ENCODE measurements at places on chromosomes 4 and X. TPM values are rescaled to one million over a fixed set of nuclear protein-coding genes. Genes with fewer than 3 reads are reported as not detected.

Gene TLL1
- 39.2 TPM for total RNA-seq

DNA sequence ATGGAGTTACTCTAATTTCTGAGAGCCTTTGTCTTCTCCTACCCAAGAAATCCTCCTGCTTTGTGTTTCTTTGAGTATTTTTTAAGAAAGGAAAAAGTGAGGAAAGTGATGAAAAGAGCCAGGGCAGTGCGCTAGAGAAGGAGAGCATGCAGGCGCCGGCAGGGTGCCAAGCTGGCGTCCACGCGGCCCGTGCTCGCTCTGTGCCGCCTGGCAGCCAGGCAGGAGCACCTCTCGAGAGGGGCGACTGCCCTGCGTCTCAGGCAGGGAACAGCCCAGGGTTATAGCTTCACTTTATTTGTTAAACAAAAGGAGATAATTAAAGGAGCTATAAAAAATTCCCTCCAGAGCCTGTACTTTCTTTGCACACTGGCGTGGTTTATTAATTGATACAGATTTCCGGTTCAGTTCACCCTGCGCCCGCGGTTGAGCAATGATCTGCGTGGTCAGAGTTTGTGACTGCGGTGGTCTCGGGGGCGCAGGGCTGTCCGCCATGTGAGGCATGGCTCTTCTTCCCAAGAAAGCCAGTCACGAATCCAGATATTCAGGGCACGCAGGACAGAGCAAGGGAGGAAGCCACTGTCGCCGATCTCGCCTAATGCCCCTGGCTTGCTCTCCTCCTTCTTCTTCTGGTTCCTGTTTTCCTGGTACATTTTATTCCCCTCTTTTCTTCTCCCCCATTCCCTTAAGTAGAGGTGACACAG is 110.8 kb upstream of the PAQR3 start:
- no peak for DNase-seq

DNA sequence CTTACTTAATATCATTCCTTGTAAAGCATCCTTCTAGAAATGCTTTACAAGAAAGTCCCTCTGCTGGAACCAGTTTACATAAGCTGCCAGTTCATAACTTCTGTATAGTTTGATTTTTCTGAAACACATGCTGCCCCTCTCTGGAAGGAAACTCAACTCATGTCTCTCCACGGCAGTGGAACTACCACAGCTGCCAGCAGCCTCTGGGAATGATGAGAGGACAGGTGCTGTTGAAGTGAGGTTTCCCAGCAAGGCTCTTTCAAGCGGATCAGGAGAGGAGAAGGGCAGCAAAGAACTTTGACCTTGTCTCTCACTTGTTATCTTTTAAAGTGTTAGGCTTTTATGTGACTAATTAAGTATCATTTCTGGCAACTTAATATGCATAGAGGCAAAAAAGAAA is 7.3 kb downstream of the GRPR start:
- no peak for DNase-seq

Gene F8A3
- total RNA-seq: 5.6 TPM

- no peak for DNase-seq
These were observed 118.4 kb downstream of the COL25A1 start for GRCh38 chr4:109183931-109184490.

Gene LONRF3
- not detected for total RNA-seq

DNA sequence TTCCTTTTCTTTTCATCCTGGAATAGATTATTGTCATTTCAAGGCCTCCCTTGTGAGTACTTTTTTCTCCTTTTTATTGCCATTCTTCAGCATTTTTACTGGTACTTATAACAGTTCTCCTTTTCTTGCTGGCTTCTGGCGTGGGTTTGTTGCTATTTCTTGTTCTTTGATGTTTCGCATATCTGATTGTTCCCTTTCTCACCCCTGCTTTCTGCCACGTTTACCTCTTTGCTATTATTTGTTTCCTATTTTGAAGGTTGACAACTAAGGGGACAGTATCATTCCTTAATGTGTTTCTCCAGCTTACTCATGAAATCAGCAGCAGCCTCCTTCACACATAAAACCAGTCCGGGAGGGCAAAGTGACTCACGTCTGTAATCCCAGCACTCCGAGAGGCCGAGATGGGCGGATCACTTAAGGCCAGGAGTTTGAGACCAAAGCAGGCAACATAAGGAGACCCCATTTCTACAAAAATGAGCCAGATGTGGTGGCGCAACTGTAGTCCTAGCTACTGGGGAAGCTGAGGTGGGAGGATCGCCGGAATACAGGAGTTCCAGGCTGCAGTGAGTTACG is 72.6 kb downstream of the DMD start:
- no peak for DNase-seq

DNA sequence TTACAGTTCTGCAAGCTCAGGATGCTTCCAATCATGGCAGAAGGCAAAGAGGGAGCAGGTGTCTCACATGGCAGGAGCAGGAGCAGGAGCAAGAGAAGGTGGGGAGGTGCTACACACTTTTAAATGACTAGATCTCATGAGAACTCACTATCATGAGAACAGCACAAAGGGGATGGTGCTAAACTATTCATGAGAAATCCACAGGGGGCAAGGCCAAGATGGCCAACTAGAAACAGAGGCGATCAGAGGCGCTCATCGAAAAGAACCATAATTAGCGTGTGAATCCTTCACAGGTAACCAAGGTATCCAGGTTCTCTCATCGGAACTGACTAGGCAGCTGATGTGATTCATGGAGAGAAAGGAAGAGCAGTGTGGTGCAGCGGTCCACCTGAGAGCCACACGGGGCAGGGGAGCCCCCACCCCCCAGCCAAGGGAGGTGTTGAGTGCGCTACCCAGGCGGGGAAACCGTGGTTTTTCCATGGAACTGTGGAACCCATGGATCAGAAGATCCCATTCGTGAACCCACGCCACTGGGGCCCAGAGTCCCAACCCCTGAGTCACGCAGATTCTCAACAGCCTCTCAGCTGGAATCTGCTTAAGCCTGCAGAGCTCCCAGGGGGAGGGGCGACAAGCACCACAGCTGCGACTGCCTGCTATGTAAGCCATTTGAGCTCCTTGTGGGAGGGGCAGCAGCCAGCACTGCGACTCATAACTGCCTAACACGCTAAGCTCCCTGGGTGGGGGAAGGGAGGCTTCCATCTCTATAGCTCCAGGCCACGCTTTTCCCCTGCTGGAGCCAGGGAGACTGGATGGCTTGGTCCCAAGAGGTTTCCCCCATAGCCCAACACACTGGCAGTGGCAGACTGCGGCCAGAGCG is 46.7 kb downstream of the FGF16 start:
- no peak for DNase-seq

DNA sequence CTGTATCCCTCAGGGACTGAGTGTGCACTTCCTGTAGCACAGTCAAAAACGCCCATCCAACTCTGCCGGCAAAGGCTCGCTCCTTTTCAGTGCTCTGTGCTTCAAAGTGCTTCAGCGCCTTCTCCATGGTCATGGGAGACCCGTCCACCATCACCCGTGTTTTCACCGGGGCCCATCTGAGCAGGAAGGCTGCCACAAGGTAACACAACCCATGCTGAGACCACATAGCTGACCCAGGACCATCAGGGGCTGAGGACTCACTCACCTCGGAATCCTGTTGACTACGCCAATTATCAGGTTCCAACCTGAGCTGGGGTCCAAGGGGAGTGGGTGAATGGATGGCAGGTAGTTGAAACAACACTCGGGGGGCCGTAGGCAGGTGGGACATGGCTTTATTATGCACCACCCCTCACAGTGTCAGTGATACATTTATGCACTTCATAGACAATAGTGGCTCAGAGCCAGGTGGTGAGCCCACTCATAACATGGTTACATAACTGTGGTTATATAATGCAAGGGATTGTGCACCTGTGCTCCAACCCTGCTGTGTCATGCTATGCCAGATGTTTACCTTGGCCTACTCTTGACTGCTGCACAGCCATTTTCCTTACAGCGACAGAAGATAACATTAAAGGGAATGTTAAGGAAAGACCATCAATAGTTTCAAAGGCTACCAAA is 227.8 kb downstream of the ADGRL3 start:
- DNase-seq: no peak

Gene GLRA3
- total RNA-seq: not detected

DNA sequence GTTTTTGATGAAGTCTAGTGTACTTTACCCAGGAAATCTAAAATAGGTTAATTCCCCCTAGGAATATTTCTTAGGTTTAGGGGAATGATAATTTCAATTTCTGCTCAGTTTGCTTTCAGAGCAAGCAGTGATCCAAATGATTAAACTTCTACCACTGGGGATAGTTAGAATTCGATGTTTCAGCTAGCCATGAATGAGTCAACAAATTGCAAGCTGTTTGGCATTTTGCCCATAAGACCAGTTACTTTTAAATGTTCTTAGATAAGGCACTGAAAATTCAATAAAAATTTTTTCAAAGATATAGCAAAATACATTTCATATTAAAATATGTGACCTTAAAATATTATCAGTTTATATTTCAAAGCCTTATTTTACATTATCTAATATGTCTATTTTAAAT is 993.6 kb downstream of the ARAP2 start:
- DNase-seq: no peak

Gene UCHL1
- 168 TPM for total RNA-seq

Measured in osteocyte (in vitro differentiated cells).